Glutamatergic neuron (in vitro differentiated cells): ENCODE measurements at places on chromosomes 5 and 9. TPM values are rescaled to one million over a fixed set of nuclear protein-coding genes. Genes with fewer than 3 reads are reported as not detected.

KCNN2 gene
- 2.3 TPM for total RNA-seq

DNA sequence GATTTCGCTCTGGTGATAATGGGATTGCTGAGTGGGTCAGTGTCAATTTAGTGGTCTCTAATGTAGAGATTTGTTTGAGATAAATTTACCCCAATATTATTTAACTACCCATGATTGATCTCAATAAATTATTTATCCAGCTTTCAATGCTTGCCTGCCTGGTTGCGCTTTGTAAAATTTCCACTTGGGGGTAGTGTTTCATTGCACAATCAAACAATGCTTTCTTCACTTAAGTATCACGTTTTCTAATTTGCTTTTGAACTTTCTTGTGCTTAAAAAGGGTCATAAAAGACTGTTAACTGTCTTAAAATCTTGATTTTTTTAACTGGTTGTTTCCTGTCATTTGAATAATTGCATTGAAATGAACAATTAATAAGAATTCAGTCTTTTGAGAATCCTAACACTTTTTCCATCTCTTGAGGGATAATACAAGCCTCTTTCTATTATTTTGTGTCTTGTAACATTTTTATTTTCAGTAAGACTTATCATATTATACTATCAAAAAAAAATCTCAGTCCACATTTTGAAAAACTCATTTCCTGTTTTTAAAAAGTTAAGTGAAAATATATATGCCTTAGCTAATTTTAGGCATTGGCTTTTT is 18.7 kb downstream of the HSD17B4 start:
- peak overlapping the region; percentile 90 for H3K27ac ChIP-seq
- no peak overlapping the region for H3K4me3 ChIP-seq
- H3K4me1 ChIP-seq = peaks cover 15% of the 10 kb centered on the region
- peaks cover 20% of the 10 kb centered on the region for H3K36me3 ChIP-seq

ADAMTSL1 gene
- 0.91 TPM for total RNA-seq

- H3K4me3 ChIP-seq = no peak overlapping the region
- peaks cover 5% of the 10 kb centered on the region for H3K27me3 ChIP-seq
- H3K4me1 ChIP-seq = peaks cover 34% of the 10 kb centered on the region
- H3K36me3 ChIP-seq = no peaks in the 10 kb centered on the region
- H3K27ac ChIP-seq = no peak overlapping the region
Observed at GRCh38 chr9:125436613-125437443, 175.2 kb downstream of the GAPVD1 start.

GRCh38 chr5:139271201-139272027 is 22.1 kb upstream of the MATR3 start:
- peaks cover 9% of the 10 kb centered on the region for H3K4me1 ChIP-seq
- no peak overlapping the region for H3K4me3 ChIP-seq
- H3K27ac ChIP-seq = no peak overlapping the region
- DNase-seq = no peak

UBE2R2 gene
- 90.1 TPM for total RNA-seq

DNA sequence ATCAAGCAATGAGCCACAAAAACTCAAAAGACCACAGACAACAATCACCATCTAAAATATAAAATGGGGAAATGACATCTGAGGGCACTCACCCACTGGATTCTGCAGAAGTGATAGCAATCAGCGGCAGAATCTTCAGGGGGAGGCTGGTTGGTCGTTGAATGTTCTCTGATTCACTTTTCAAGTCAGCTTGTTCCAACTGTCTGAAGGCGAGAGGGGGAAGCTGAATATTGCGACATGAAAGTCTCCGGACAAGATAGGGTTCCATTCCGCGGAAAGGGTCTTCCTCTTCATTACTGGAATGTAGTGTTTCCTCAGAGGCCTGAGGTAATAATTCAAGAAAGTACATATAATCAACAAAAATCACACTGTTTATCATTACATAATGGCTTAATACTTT is 94.9 kb upstream of the PDE4D start:
- H3K27me3 ChIP-seq = no peaks in the 10 kb centered on the region
- no peak overlapping the region for H3K27ac ChIP-seq
- DNase-seq = no peak
- no peak overlapping the region for H3K4me3 ChIP-seq

DNA sequence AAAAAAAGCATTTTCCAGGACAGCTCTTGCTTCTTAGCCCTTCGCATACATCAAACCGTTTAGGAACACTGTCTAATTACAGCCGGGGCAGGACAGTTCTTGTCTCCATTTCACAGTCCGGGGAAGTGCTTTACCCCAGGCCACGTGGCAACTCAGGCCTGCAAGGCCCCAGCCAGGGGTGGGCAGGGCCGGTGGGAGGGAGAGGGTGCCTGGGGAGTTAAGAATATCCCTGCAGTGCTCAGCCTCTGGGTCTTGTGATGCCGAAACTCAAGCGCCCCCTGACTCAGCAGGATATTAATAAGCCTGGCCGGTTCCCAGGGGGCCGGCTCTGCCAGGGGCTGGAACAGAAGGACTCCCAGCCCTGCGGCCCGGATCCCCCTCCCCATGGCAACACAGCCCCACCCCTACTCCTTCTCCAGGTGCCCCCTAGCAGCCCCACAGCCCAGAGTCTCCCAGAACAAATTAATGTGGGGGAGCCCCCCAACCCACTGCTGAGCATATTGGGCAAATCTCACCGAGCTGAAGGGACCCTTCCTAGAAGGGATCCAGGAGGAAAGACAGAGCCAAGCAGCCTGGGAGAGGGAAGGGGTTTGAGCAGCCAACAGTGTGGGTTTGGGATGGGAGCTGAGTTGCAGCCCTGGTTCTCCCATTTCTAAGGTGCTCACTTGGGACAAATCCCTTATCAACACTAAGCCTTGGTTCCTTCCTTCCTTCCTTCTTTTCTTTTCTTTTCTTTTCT is 45.3 kb downstream of the PLPP7 start:
- H3K36me3 ChIP-seq = no peaks in the 10 kb centered on the region
- H3K4me1 ChIP-seq = peaks cover 13% of the 10 kb centered on the region
- H3K4me3 ChIP-seq = no peak overlapping the region
- peaks cover 4% of the 10 kb centered on the region for H3K27me3 ChIP-seq
- peak overlapping the region; percentile 69 for H3K27ac ChIP-seq

GRCh38 chr9:109232449-109233237 is 65.6 kb upstream of the FRRS1L start:
- H3K4me3 ChIP-seq = no peak overlapping the region
- peaks cover 4% of the 10 kb centered on the region for H3K27me3 ChIP-seq
- DNase-seq = no peak
- H3K36me3 ChIP-seq = no peaks in the 10 kb centered on the region
- no peak overlapping the region for H3K27ac ChIP-seq
- peaks cover 20% of the 10 kb centered on the region for H3K4me1 ChIP-seq

DNA sequence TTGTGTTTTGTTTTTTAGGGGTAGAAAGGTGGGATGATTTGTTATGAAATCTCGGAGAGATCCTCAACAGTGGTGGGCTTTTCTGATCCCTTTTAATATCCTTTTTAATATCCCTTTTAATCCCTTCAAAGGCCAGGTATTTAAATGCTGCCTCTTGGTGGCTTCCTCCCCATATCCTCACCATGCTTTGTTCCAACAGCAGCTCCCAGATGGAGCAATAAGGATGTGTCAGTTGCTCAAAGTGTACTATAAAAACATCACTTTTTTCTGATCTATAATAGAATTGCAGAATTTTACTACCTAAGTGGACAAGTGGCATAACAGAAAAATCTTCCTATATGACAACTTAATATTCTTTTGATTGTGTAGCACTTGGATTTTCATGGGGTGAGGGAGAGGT is 160.1 kb downstream of the GNAQ start:
- no peak for DNase-seq
- peaks cover 10% of the 10 kb centered on the region for H3K4me1 ChIP-seq
- no peaks in the 10 kb centered on the region for H3K36me3 ChIP-seq
- H3K27me3 ChIP-seq = no peaks in the 10 kb centered on the region
- no peak overlapping the region for H3K27ac ChIP-seq

- no peak overlapping the region for H3K27ac ChIP-seq
- H3K4me3 ChIP-seq = no peak overlapping the region
- no peaks in the 10 kb centered on the region for H3K27me3 ChIP-seq
- no peaks in the 10 kb centered on the region for H3K36me3 ChIP-seq
Observed at GRCh38 chr5:55645304-55645703, 66.8 kb downstream of the SLC38A9 start.

GRCh38 chr5:115589043-115589442 is 13.2 kb downstream of the TICAM2 start:
- H3K36me3 ChIP-seq = no peaks in the 10 kb centered on the region
- no peak for DNase-seq
- no peak overlapping the region for H3K27ac ChIP-seq
- no peaks in the 10 kb centered on the region for H3K4me1 ChIP-seq
- H3K4me3 ChIP-seq = no peak overlapping the region
- no peaks in the 10 kb centered on the region for H3K27me3 ChIP-seq

FST gene
- total RNA-seq = 0.98 TPM

GRCh38 chr5:147245381-147246165 is 10.7 kb downstream of the STK32A start:
- no peaks in the 10 kb centered on the region for H3K4me1 ChIP-seq
- no peak overlapping the region for H3K4me3 ChIP-seq
- H3K27ac ChIP-seq = no peak overlapping the region
- H3K36me3 ChIP-seq = no peaks in the 10 kb centered on the region

GRCh38 chr9:93066978-93067603 is 8.6 kb downstream of the SUSD3 start:
- H3K36me3 ChIP-seq = no peaks in the 10 kb centered on the region
- no peak for DNase-seq
- H3K27ac ChIP-seq = no peak overlapping the region
- H3K4me1 ChIP-seq = peaks cover 6% of the 10 kb centered on the region
- H3K4me3 ChIP-seq = no peak overlapping the region

GRCh38 chr9:97802276-97802675 is 50.8 kb upstream of the FOXE1 start:
- no peaks in the 10 kb centered on the region for H3K4me1 ChIP-seq
- peaks cover 8% of the 10 kb centered on the region for H3K27me3 ChIP-seq
- peak overlapping the region; percentile 86 for H3K4me3 ChIP-seq
- peaks cover 3% of the 10 kb centered on the region for H3K36me3 ChIP-seq
- DNase-seq = no peak

GRCh38 chr5:151897896-151898295 is 26.8 kb downstream of the GLRA1 start:
- peaks cover 7% of the 10 kb centered on the region for H3K27me3 ChIP-seq
- H3K4me3 ChIP-seq = no peak overlapping the region
- DNase-seq = no peak
- H3K36me3 ChIP-seq = no peaks in the 10 kb centered on the region

PCDHB5 gene
- 72.2 TPM for total RNA-seq

DNA sequence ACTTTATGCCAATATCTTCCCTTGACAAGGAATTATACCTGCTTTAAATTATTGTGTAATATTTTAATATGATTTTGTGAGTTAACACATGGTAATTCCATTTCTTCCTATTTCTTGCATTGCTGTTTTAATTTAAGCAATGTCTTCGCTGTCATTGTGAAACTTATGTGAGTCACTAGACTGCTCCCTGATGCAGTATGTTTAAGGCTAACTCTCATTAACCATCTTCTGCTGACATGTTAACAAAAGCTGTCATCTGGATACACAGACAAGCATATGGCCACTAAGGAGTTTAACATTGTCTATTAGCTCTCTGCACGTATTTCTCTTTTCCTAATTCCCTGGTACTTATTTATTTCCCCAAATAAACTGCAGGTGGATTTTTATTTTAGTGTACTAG is 980.8 kb upstream of the CTNND2 start:
- H3K4me3 ChIP-seq = peak overlapping the region; percentile 26
- peak overlapping the region; percentile 83 for H3K27ac ChIP-seq
- no peak for DNase-seq
- H3K4me1 ChIP-seq = peaks cover 33% of the 10 kb centered on the region
- H3K36me3 ChIP-seq = no peaks in the 10 kb centered on the region

- no peaks in the 10 kb centered on the region for H3K36me3 ChIP-seq
- no peak overlapping the region for H3K27ac ChIP-seq
- H3K27me3 ChIP-seq = peaks cover 13% of the 10 kb centered on the region
- peaks cover 5% of the 10 kb centered on the region for H3K4me1 ChIP-seq
Observed at GRCh38 chr5:73454379-73455036, 5.9 kb upstream of the FOXD1 start.

GRCh38 chr9:112180387-112180881 is 5.3 kb upstream of the SUSD1 start:
- H3K4me3 ChIP-seq = no peak overlapping the region
- H3K27ac ChIP-seq = no peak overlapping the region
- DNase-seq = no peak
- H3K4me1 ChIP-seq = peaks cover 7% of the 10 kb centered on the region
- H3K36me3 ChIP-seq = peaks cover 5% of the 10 kb centered on the region
- peaks cover 5% of the 10 kb centered on the region for H3K27me3 ChIP-seq

DNA sequence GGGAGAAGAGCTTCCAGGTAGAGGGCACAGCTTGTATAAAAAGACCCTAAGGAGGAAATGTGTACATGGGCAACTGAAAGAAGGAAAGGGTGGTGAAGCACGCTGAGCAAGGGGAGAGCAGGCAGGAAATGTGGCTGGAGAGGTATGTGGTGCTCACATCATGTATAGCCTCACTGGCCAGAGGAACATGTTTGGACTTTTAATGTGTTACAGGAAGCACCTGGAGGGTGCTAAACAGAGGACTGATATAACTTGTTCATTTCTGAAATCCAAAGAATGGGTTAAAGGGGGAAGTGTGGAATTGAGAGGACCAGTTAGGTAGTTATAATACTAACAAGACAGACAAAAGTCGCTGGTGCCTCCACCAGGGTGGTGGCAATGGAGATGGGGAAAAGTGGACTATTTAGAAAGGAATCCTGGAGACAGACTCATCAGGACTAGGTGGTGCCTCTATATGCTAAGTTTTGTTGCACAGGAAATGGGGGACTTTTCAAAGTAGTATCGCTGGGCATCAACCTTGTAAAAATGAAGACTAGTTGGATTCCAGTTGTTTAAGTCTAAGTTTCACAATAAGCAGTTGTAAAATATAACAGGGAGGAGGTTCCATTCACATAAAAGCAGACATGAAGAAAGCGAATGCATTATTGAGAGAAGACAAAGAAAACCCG is 63.1 kb upstream of the CD180 start:
- no peak overlapping the region for H3K27ac ChIP-seq
- H3K4me1 ChIP-seq = no peaks in the 10 kb centered on the region
- peaks cover 2% of the 10 kb centered on the region for H3K27me3 ChIP-seq

DNA sequence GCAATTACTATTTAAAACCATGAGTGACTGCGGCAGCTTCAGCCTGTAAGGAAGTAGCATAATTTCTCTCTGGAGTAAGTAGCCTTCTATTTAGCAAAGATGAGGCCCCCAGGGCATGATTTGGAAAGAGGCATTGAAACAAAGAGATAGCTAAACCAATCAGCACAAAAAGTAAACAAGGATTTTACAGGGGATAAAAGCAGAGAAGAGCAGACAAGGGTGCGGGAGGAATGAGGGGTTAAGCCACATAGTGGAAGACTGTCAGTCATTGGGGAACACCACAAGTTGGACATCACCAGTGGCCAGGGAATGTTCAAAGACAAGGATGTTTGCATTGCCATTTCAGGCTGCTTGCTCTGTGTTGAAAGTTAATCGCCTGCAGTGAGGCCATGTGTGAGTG is 24.0 kb upstream of the C5orf63 start:
- no peak for DNase-seq
- no peaks in the 10 kb centered on the region for H3K36me3 ChIP-seq

HAVCR1 gene
- not detected for total RNA-seq

- no peak overlapping the region for H3K27ac ChIP-seq
- H3K36me3 ChIP-seq = no peaks in the 10 kb centered on the region
- no peak for DNase-seq
- H3K4me3 ChIP-seq = no peak overlapping the region
- no peaks in the 10 kb centered on the region for H3K4me1 ChIP-seq
Observed at GRCh38 chr9:14147738-14148137, 166.2 kb downstream of the NFIB start.
